ENCODE measurements at places on chromosomes 2 and 18.

DNA sequence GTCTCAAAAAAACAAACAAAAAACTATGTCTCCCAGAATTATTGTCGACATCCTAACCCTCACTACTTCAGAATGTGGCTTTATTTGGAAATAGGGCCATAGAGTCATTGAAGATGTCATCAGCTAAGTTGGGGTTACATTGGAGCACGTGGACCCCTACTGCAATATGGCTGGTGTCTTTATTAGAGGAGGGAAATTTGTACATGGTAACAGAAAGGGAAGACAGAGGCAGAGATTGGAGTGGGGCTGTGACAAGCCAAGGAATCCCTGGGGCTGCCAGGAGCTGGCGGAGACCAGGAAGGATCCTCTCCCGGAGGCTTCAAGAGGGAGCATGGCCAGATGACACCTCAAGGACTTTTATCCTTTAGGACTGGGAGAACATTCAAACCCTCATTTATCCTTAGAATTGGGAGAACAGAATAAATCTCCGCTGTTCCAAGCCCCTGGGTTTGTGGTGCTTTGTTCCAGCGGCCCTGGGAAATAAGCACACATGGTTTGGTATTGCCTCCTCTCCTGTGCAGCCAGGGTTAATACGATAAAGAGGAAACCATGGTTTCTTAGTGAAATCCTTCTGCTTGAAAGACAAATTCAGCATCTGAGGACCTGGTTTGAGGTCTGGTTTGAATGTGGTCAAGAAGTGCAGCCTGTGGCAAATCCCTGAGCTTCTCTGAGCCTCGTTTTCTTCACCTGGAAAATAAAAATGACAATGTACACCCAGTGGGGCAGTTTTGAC is 184.7 kb downstream of the MYCN start:
- no peak for DNase-seq

DNA sequence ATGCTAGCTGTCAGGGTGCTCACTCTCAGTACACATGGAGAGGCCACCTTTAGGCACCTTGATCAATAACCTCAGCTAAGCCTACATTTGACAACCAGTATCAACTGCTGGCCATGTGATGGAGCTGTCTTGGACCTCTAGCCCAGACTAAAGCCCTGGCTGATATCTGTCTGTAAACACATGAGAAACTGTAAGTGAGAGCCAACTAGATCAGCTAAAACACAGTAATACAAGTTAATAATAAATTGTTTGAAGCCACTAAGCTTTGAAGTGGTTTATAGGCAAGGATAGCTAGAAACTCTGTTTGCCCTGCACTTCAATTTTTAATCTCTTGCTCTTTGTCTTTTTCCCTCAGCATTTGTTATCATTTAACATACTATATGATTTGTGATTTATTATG is 407.1 kb downstream of the SPAG16 start:
- DNase-seq, result no peak

DNA sequence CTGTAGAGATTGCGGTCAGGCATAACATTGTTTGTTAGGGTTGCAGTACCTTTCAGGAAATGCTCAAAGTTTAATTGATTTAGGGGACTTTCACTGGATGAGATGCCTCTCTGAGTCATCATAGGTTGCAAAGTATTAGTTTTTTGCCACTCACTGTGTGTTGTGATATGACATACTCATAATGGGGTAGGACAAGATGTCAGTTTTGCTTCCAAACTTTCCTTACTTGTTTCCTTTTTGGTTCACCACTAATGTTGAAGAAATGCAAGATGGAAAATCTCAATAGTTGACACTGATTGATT is 35.0 kb upstream of the PTH2R start:
- no peak for DNase-seq

GRCh38 chr2:20611077-20611843 is 39.6 kb downstream of the HS1BP3 start:
- DNase-seq, result no peak

GRCh38 chr2:209141818-209142217 is 282.0 kb upstream of the MAP2 start:
- DNase-seq, result no peak

DNA sequence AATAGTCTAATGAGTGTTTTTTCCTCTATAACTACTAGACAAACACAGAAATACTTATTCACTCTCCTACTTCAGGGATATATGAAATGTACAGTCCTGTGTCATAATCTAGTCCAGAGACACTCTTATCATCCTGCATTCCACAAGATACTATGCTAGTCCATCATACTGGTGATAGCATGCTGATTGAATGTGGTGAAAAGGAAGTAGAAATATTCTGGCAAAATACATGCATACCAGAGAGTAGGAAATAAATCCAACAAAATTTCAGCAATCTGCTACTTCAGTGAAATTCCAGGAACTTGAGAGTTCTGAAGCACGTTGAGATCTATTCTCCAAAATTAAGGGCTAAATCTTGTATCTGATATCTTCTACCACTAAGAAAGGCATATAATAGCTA is 353.9 kb downstream of the PID1 start:
- no peak for DNase-seq

DNA sequence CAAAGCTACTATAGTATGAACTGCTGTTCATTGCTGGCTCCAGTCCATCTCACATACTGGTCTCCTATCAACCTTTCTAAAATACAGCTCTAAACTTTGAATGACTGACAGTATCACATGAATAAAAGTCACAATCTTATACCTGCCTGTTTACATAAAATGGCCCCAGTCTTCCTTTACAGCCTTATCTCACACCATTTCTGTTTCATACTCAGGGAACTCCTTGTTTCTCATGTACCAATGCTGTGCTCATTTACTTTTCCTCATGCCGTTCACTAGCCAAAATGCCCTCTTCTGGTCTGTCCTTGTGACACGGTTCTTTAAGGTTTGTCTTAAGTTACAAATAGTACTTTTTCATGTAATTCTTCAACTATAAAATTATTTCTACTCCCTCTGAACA is 6.2 kb downstream of the ATP5MC3 start:
- DNase-seq, result no peak

GRCh38 chr2:226977775-226978190 is 141.9 kb downstream of the RHBDD1 start:
- no peak for DNase-seq

DNA sequence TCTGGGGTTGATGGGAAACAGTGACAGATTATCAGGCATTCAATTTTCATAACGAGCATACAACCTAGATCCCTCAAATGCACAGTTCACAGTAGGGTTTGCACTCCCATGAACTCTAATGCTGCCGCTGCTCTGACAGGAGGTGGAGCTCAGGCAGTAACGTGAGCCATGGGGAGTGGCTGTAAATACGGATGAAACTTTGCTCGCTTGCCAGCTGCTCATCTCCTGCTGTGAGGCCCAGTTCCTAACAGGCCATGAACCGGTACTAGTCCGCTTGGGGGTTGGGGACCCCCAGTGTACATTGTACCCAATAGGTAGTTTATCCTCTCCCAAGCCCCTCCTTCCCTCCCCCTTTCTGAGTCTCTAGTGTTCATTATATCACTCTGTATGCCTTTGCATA is 94.6 kb downstream of the PTH2R start:
- no peak for DNase-seq

GRCh38 chr2:9118383-9118960 is 88.1 kb upstream of the ASAP2 start:
- no peak for DNase-seq

DNA sequence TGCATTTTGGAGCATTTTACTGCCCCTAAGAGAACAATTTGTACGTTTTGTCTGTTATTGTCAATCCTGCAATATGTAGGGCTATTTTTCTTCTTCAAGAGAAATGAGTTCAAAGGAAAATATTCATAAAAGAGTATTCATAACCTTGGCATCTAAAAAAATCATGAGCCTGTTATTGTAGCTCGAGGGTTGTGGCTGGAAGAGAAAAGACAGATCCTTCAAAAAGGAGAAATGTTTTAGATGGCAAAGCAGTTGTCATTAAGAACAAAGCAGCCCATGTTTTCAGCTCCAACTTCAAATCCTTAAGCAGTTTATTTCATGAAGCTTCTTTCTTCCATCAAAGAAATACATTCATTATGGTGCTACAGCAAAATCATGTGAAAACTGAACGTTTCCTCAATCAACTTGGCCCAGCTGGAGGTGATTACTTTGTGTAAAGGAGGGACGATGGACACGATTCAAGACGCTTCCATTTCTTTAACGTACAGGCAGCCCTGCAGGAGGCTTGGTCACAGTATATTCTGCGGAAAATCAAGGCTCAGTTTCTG is 31.4 kb downstream of the QPCT start:
- DNase-seq, result no peak

All from activated CD4-positive, alpha-beta T cell treated with anti-CD3 and anti-CD28 coated beads, Interleukin-2, amount 50 U/mL, for 24 hours (primary cell).